CD14-positive monocyte (primary cell): ENCODE measurements at places on chromosomes 2 and 18.
A peak's percentile ranks its signal among the peaks of the same experiment; 100 is the strongest.

- DNase-seq: peak; percentile 47
Measured at GRCh38 chr18:48003426-48004349, 73.2 kb upstream of the SMAD2 start.

GRCh38 chr2:182330451-182331305 lies 96.2 kb downstream of the PDE1A start:
- no peak for DNase-seq

DNA sequence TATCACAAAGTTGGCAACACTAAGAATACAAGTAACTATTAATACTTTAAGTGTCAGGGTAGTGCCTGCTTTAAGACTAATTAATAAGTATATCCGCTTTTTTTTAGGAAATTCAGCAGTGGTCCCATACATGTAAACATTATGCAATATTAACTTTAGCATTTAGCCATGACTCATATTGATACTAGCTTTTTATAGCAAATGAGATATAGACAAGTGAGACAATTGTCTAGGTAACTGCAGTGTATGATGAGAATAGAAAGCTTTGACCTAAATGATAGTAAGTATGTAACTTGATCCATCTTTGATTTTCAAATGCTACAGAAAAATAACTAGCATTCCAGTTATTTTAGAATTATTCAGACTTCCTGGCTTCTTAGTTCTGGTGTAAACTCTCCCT lies 27.4 kb upstream of the VRK2 start:
- DNase-seq: no peak

- DNase-seq: no peak
Measured at GRCh38 chr2:212001325-212001724, 537.3 kb downstream of the ERBB4 start.

DNA sequence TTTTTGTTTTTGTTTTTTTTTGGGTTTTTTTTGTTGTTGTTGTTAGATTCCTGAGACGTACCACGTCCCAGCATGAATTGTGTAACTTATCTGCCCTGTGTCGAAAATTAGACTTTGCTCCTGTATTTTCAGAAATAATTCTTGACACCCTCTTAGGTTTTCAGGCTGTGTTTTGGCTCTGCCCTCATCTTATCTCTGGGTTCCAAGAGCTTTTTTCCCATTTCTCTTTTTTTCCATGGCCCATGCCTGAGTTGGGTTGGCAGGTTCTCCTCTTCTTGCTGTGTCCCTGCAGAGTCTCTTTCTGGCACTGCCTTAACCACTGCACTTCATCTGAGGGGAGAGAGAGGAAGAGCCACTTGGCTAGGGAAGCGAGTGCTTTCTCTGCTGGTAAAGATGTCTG lies 42.4 kb downstream of the CTIF start:
- DNase-seq: no peak

DNA sequence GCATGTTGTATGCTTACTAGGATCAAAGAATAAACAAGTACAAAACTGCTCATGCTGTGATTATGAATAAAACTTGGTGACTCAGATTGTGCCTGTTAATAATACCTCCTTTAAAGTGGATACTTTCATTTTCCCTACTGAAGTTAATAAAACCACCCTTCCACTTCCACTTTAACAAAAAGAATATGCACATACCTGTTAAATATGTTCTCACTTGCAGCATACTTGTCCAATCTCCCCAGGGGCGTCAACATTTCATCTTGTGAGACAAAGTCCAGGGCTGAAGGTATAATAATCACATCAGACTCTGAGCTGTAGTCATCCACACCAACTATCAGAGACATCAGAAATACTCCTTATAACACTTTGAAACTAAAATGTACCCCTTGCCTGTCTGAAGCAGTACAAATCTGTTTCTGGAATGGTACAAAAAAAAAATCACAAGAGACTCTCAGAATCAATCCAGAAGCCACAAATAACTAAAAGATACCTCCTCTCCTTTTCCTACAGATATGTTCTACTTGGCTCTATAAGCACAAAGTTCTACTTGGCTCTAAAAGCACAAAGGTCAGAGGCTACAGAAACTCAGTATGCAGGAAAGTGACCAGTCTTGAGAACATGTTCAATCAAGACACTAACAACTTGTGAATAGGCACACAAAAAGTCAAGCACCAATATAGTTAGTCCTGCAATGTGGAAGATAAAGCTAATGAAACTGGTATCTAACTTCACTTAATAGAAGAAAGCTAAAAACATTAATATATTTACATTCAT lies 19.3 kb downstream of the PPP4R1 start:
- DNase-seq: no peak

DNA sequence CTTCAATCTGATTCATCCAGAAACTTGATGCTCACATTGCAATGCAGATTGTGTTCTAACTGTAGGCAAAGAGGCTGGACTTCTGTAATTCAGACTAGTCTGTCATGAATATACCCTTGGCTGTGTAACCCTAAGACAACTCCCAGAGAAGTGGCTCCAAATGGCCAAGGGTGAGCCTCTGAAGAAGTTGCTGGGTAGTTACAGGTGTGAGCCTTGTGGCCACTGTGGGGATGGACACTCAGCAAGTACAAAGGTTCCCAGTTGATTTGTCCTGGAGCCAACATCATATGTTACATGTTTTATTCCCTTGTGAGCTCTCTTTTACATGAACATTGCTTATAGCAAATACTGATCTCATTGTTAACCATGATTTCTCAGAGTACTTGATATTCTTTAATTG lies 94.8 kb upstream of the KCNJ3 start:
- DNase-seq: no peak

DNA sequence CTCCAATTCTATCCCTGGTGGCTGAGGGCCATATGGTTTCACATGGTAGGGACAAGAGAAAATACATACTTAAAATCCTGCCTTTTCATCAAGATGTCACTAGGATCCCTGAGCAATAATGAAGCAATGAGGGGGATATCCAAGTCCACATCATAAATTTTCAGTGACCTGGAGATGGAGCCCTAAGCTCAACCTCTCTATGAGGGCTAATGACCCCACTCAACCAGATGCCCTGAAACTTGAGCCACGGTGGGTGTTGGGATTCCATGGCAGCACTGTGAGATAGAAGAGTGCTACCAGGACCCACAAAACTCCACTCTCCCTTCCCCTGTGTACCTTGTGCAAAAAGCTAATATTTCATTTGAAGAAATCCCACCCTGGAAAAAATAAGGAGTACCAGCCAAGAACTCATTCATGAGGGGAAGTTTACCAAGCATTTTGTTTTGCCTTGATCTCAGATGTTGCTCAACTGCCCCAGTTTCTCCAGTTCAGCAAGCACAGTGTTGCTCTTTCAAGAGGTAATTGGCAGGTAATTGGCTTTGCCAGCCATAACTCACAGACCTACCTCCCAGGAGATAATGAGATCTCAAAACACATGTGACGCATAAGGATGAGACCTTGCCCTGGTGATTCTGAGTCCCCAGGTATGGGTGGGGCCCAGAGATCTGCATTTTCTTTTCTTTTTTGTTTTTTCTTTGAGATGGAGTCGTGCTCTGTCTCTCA lies 51.0 kb upstream of the TTC39C start:
- DNase-seq: no peak

GRCh38 chr2:192035731-192036442 lies 158.8 kb downstream of the TMEFF2 start:
- DNase-seq: no peak

DNA sequence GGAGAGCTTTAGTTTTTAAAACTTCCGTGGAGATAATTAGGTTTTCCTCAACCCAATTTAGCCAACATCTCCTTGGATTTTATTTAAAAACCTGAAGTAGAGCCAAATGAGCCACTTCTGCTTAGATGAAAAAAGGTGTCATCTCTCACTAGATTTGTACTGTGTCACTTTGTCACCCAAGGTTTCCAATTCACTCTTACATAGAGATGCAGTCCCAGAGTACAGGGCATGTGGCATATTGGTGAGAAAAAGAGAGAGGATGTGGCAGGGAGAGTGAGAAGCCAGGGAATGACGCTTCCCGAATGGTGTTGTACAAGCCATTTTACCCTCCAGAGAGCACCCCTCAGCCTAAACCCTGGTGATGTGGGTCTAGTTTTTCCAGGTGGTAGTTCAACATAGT lies 44.4 kb upstream of the CTLA4 start:
- DNase-seq: no peak

GRCh38 chr18:60649107-60649506 lies 276.5 kb upstream of the MC4R start:
- DNase-seq: no peak

DNA sequence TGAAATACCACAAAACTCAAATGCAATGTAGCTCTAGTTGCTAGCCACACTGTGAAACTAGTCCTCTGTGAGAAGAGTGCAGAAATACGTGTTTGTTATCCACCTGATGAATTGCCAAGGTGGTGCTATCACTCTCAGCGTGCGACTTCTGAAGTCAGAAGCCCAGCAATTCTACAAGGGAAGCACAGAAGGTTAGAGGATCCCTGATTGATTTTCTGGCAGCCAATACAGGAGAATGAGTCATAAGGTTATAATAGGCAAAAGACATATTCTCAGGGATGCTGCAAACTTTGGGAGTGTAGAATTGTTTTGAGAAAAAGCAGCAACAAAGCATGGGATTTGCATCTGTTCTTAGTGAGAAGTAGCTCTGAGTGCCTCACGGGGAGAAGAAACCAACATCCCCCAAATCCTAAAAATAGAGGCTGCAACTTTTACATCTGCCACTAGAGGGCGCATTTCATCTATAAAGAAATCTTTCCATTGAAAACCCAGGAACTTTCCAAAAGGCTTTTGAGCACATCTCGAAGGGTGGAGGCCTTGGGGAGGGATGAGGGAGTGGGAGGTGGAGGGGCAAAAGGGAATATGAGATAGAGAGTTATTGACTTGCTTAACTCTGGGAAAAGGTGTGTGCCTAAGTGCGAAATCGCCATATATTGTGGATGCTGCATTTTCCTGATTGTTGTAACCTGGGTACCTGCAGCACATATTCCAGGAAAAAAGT lies 78.0 kb downstream of the TMEM182 start:
- DNase-seq: peak; percentile 52

DNA sequence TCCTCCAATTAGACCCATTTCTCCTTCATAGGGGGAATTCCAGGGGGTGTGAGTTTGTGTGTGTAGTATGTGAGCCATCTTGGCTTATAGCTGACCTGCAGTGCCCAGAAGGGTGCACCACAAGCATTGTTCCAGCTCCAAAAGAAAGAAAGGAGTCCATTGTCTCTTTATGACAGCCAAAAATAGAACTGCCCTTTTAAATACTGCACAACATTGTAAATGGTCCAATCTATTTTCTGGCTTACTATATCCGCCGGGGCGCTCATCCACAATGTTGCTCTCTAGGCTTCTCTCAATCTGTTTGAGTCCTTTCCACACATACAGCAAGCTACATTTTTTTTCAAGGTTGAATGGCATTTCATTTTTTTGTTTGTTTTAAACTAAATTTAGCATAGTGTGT lies 517.5 kb downstream of the STK39 start:
- no peak for DNase-seq

DNA sequence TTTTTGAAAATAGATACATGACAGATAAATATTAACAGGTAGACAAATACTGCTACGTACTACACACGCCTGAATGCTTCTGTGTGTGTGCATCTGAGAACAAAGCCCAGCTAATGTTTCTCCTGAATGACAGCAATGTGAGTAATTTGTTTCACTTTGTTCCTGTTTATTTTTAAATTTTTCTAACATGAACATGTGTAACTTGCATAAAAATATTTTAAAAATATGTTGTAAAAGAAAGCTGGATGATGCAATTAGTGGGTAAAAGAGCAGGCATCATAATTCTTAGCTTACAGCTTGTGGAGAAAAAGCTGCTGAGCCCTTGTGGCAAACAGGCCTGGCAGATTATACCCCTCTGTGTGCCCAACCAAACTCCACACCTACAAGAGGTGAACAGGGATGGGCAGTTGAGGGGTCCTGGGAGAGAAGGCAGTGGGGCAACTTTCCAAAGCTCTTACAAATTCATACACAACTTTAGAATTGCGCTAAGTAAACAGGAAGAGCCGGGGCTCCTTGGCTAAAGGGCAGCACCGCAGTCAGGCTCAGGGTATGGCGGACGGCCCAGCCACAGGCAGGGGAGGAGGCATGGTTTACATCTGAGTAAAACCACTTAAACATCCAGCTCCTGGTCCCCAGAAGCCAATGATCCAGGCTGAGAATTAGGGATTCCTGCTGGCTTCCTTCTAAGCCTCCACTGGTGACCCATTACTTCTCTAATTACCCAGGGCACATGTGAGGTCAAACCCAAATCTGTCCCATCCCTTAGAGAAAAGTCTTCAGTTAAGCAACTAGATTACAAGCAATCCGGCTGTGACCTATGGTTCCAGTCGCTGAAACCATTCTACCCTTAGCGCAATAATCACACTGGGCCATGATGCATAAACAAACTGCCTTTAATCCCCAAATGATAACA lies 14.0 kb downstream of the PXDN start:
- DNase-seq: no peak

DNA sequence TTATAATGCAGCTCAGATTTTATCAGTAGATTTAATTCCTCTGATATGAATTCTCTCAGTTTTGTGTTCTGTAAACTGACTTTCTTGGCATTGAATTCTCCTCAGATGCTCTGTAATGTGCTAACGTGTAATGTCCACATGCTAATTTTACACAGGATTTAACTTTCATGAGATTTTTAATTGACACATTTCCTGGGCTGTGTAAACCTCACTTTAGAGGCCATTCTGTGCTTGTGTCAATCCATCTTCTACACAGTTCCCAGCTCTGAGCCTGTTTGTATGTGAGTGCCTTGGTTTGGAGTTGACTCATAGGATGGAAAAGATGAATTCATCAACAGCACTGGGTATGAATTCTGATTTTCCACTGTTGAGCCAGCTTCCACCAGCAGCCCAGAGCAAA lies 476.7 kb upstream of the GCFC2 start:
- no peak for DNase-seq

- DNase-seq: no peak
Measured at GRCh38 chr18:74739926-74740325, 142.3 kb downstream of the ZNF407 start.
